ENCODE measurements at places on chromosomes 11 and 22.

GRCh38 chr11:79396674-79397073 is 44.2 kb downstream of the TENM4 start:
- peak; percentile 26 for DNase-seq

GRCh38 chr11:101397979-101398378 is 185.8 kb downstream of the TRPC6 start:
- peak; percentile 11 for DNase-seq

DNA sequence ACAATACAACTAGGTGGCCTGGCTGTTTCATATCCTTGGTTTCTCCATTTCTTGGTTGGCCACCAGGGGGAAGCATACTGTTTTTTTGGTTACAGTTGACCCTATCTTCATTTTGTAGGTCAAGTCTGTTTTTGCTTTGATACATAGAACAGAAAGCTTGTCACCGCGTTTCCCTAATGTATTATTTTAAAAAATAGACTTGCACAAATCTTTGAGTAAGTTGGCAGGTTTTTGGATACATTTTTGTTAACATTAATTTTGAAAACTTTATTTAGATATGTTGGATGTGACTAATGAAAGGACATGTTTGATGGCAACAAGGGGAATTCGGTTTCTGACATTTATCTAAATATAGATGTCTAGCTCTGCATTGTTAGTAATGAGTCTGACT is 3.0 kb downstream of the NCR3LG1 start:
- peak; percentile 84 for DNase-seq

DNA sequence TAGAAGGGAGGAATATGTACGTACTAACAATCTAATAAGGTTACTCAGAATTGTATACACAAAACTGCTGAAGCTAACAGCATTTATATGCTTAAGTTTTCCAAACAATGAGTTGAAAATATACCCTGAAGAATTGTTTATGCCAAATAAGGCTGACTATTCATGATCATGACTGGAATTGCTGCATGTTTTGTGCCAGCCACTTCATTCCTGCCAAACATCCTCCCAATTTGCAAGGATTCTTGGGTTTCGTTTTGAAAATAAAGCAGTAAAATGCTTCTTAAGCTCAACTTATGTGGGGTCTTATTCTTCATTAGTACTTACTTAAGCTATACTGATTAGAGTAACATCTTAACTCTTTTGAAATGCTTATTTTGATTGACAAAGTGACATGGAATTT is 149.0 kb downstream of the SPON1 start:
- no peak for DNase-seq

GRCh38 chr11:93921695-93922468 is 71.5 kb upstream of the VSTM5 start:
- peak; percentile 70 for DNase-seq

DNA sequence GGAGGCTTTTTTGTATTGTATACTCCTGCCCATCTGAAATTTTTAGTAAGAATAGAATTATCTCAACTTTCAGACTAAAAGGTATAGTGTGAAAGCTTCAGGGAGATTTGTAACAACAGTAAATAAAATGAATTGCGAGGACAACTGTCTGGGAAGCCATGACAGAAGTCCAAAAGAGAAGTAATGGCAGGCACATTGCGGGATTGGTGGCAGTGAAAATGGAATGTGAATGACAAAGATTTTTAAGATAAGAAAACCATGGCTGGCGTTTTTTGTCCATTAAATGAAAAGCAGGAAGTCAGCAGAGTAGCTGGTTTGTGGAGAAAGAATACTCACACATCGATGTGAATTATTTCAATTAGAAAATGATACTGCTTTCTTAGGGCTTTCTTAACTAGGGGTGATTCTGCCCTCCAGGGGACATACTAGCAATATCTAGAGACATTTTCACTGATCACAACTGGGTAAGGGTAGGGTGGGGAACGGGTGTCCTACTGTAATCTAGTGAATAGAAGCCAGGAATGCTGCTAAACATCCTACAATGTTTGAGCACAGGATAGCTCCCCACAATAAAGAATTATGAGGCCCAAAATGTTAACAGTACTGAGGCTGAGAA is 1.6 kb downstream of the NPAT start:
- peak; percentile 14 for DNase-seq

- DNase-seq = no peak
Observed at GRCh38 chr11:64989416-64989815, 7.4 kb downstream of the BATF2 start.

- DNase-seq = no peak
Observed at GRCh38 chr11:1888347-1888753, 3.3 kb downstream of the PRR33 start.

DNA sequence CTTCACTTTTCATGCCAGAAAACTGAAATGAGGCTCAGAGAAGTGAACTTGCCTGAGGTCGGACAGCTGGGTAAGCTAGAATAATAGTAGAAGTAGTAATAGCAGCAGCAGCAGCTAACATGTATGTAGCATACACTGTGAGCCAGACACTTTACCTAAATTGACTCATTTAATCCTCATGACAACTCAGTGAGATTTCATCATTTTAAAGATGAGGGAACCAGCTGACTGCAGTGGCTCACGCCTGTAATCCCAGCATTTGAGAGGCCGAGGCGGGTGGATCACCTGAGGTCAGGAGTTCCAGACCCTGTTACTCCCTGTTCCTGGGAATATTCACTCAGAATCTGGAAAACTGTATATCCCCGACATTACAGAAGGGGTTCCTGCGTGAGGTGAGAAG is 154.5 kb downstream of the DBX1 start:
- no peak for DNase-seq

GRCh38 chr22:36829370-36830002 is 12.7 kb upstream of the PVALB start:
- DNase-seq = no peak

- DNase-seq = no peak
Observed at GRCh38 chr11:121372671-121373429, 79.3 kb upstream of the SORL1 start.

DNA sequence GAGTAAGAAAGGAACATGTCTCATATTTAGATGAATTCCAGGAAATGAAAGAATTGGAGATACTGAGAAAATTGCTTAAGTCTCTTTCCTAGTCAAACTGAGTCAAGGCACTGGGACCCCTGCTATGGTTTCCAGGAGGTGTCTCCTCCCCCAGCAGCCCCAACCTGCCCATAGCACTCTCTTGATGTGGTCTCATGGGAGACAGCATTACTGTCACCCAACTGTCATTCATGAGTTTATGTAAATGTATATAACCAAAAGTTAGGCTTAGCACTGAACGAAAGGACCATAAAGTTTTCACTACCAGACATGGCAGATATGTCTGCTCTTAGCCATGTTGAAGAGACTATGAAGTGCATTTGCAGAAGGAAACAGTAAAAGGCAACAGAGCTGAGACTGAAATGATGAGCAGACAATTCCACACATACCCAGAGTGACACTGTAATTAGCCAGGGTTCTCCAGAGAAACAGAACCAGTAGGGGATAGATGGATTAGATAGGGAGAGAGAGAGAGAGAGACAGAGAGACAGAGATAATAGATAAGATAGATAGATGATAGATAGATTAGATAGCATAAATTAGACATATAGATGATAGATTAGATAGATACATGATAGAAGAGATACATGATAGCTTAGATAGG is 328.1 kb downstream of the BRD1 start:
- DNase-seq = no peak

- no peak for DNase-seq
Observed at GRCh38 chr11:87491381-87491780, 453.6 kb downstream of the TMEM135 start.

GRCh38 chr11:101692980-101693379 is 109.2 kb upstream of the TRPC6 start:
- no peak for DNase-seq

DNA sequence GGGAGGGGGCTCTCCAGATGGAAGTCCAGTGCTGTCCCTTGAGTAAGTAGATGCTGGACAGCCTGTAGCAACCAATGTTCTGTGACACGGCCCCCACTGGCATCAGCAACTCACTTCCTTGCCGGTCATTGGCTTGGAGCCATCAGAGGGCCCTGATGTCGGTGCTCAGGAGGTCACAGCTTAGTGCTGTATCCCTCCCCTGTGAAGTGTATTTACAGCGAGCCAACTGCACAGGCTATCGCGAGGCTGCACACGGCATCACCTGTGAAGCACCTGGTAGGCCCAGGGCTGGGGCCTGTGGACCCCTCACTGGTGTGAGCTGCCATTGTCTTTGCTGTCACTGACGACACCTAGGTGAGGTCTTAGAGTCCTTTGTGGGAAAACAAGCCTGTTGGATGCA is 13.4 kb upstream of the ACR start:
- no peak for DNase-seq

GRCh38 chr11:86502137-86502642 is 127.5 kb downstream of the CCDC81 start:
- no peak for DNase-seq

DNA sequence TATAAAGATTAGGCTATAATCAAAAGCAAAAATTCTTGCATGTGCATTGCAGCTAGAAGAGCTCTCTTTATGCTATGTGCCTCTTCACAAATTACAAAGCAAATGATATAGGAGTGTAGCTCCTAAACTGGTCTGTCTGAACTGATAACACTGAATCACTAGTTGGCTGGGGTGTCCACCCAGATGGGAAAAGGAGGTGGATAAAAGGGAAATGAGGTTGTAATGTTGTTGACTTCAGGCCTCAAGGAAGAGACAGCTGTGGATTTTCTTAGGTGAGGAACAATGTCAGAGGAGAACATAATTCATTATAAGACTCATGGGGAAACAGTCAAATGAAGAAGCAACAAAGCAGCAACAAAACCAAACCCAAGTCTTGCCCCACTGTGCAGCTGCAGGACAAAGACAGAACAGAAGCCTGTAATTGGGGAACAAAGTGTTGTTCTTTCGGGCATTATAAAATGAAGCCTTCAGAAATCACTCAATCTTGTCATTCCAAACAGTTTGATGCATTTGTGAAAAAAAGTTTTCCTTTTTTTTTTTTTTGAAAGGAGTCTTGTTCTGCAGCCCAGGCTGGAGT is 130.1 kb upstream of the DDI1 start:
- DNase-seq = no peak

DNA sequence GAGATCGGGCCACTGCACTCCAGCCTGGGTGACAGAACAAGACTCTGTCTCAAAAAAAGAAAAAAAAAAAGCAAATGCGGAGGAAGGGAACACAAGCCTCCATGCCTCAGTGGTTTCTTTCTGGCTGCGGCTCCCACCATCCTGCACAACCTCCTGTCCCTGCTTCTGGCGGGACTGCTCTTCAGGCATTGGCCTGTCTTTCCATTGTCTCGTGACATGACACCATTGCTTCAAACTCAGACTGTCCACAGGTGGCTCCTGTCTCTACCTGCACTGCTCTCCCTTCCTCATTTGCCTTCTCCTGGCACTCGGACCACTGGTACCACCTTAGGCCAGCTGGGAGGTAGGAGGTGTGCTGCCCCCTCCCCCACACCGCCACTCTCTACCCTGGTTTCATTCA is 10.6 kb upstream of the PPM1F start:
- DNase-seq = no peak

DNA sequence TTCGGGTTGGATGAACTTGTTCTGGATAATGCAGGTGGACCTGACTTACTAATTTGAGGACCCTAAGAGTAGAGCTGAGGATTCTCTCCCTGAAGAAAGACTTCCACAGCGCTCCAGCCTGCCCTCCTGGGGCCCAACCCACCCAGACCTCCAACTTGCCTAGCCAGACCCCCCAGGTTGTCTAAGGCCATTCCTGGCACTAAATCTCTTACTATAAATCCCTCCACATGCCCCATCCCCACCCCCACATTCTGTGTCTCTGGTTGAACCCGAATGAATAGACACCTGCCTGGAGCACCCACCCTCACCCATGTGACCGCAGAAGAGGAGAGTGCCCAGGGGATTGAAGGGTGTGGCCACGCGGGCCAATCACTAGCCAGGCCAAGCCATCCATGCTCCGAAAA is 1480.0 kb downstream of the TBC1D22A start:
- no peak for DNase-seq

GRCh38 chr22:33129621-33130020 is 71.4 kb upstream of the SYN3 start:
- DNase-seq = no peak

GRCh38 chr11:92826136-92826535 is 143.3 kb upstream of the MTNR1B start:
- peak; percentile 1 for DNase-seq

GRCh38 chr11:20458905-20459632 is 71.6 kb downstream of the PRMT3 start:
- no peak for DNase-seq

GRCh38 chr22:23179381-23180299 is 669 bp upstream of the BCR start:
- DNase-seq = no peak

- DNase-seq = no peak
Observed at GRCh38 chr11:117705866-117706265, 91.2 kb downstream of the DSCAML1 start.

- no peak for DNase-seq
Observed at GRCh38 chr11:61704838-61705237, 24.6 kb downstream of the DAGLA start.

GRCh38 chr22:46806794-46807193 is 44.3 kb downstream of the TBC1D22A start:
- DNase-seq = no peak

DNA sequence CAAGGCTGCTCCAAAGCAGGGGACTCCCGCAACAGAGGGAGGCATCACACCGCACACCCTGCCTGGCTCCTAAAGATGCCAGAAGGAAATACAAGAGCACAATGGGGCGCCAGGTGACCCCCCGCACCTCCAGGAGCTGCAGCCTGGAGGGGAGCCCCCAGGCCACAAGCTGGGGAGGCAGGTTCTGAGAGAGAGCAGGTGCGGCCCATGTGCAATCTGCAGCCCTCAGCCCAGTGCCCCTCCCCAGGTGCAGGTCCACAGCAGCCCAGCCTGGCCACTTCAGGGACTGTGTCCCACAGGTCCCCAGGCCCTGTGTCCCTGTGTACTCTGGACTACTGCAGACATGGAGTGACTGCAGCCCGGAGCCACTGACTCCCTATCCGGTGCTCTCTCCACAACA is 13.1 kb downstream of the WNT7B start:
- DNase-seq = no peak

DNA sequence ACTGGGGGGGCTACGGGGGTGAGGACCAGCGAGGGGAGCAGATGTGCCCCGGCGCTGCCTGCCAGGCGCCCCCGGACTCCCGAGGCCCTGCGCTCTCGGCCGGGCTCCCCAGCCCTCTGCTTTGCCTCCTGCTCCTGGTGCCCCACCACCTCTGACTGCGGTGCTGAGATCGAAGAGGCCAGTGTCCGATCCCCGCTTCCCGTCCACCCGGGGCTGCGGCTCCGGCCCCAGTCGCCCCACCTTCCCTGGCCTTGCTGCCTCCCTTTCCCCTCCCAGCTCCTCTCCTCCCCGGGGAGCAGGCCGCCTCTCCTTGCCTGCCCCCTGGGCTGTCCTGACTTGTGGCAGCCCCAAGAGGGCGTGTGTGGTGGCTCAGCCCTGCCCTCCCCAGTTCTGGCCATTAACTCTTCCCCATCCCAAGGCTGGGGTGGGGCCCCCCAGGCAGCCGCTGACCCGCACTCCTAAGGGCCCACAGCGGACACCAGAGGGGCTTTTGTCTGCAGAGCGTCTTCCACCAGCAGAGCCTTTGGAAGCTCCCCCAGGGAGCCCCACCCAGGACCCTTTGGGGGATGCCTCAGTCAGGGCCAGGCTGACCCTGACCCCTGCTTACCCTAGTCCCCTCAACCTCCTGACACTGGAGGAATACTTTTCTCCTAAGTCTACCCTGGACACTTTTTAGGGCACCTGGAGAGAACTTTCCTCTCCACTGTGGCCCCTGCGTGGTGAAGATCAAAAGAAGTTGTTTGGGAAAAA is 16.6 kb downstream of the RTN4RL2 start:
- DNase-seq = peak; percentile 34

- no peak for DNase-seq
Observed at GRCh38 chr22:27110665-27111451, 453.5 kb downstream of the MIAT start.

GRCh38 chr11:65211293-65212105 is 29.8 kb downstream of the CAPN1 start:
- no peak for DNase-seq

- no peak for DNase-seq
Observed at GRCh38 chr22:32545801-32546200, 71.2 kb downstream of the FBXO7 start.

Data from fibroblast of mammary gland (primary cell).